ENCODE measurements at places on chromosomes 3 and 15.

DNA sequence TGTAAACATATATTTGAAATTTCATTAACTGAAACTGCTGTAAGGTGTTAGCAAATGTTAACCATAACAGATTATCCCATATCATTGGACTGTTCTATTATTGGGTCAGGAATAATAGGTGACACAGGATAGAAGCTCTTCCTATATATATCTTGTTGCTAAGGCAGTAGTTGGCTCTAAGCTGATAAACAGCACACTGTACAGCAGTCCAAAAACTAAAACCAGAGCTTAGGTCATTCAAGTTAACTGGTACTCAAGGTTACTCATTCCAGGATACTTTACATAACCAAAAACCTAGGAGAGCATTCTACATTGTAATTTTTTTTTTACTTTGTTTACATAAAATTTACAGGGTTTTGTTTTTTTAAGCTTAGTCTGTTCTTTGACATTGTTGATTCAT, 8.9 kb downstream of the DNAJC19 start:
- no peak for DNase-seq

DNA sequence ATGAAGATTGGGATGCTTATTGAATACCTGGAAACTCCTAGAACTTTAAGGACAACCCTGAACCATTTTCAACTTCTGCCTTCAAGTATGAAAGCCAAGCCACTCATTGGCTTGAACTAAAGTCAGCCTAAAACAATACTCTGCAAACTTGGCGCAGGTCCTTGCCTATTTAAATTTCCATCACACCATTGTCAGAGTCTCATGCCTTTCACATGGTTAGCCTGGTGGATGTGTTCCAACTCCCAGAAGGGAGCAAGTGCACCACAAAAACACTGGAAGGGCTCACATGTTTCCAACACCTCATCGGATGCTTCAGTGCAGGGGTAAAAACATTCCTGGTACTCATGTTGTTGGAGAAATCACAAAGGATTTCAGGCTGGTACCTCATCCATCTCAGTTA, 511.6 kb upstream of the MDFIC2 start:
- DNase-seq = no peak

GRCh38 chr3:64627471-64628321, 60.1 kb downstream of the ADAMTS9 start:
- DNase-seq = no peak

DNA sequence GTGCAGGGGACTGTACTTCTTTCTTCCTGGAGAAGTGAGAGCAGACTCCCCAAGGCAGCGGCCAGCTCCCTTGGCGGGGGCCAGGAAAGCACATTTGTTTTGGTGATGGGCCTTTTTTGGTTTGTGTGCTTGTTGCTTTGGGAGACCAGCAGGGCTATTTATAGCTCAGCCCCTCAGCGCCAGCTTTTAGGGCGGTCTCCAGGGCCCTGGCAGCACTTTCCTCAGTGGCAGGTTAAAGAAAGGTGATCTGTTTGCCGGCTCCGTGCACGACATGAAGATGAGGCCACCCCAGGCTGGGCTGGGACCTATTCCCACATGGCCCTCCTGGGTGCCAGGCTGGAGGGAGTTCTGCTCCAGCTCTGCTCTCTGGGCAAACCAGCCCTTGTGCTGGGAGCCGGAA, 21.8 kb downstream of the SLC6A11 start:
- DNase-seq = no peak

- no peak for DNase-seq
Measured at GRCh38 chr3:16864610-16865313, 20.0 kb upstream of the PLCL2 start.

DNA sequence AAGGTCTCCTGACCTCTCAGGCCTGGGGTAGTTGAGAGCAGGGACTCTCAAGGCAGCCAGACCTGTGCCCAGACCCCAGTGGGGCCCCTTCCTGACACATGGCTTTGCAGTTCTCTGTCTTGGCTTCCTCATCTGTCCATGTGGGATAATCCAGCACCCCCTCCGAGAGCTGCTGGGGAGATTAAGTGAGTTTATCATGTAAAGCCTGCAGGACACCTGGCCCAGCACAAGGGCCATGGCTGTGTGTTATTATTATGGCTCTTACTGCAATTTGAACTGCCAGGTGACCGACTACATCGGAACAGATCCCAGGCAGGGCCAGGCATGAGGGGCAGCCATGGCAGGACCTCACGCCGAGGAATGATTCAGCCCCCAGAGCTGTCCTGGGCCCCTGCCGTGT, 12.6 kb downstream of the DUSP7 start:
- DNase-seq = no peak

GRCh38 chr3:128970740-128971047, 23.2 kb downstream of the CFAP92 start:
- DNase-seq = peak; percentile 8

- DNase-seq = peak; percentile 68
Measured at GRCh38 chr3:53236112-53236841, 19.5 kb downstream of the TKT start.

GRCh38 chr3:57112206-57112605, 51.7 kb downstream of the SPATA12 start:
- DNase-seq = no peak

DNA sequence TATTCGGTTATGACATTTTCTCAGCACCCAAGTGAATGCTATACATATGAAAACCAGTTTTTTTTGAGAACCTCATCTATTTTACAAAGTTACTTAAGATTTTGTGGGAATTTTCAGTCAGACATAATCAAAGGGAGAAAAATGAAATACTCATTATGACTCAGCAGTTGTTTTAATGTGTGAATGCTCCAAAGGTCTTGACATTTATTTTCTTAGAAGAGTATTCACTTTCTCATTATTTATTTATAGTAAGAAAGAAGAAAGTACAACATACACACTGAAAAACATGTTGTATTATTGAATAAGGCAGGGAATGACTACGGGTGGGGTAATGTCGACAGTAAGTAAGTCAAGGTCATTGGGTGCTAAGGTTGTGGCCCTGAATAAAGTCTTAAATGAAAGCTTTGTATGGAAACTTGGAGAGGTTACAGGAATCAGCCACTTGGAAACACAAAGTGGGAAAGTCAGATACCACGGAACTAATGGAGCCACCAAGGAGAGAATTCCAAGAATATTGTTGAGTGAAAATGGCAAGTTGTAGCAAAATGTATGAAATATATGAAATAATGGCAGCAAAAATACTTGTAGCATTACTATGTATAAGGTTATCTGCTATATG, 844.5 kb downstream of the TBL1XR1 start:
- DNase-seq = no peak

GRCh38 chr15:66153549-66154415, 99.8 kb downstream of the MEGF11 start:
- DNase-seq = no peak

- DNase-seq = no peak
Measured at GRCh38 chr15:39770748-39771689, 11.6 kb downstream of the FSIP1 start.

DNA sequence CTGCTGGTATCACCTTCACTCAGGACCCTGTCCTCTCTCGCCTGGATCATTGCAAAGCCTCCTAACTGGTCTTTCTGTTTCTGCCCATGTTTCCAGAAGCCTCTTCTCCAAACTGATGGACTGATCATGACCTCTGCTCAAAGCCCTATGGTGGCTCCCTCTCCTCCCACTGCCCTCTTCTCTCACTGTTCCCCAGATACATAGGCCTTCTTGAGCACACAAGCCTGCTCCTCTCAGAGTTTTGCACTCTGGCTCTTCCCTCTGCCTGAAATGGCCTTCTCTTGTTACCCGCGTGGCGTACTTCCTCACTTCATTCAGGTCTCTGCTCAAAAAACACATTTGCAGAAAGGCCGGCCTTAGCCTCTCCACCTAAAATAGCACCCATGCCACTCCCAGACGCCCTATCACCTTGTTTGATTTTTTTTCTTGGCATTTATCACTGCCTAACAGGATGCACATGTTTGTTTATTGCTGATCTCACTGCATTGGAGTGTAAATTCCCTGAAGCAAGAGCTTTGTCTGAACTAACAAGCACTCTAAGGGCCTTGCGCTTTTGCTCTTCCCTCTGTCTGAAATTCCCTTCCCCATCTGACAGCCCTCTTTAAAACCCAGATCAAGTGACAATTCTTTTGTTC, 1.4 kb upstream of the ETFA start:
- DNase-seq = no peak

GRCh38 chr15:55915221-55915620, 78.2 kb downstream of the NEDD4 start:
- DNase-seq = no peak

DNA sequence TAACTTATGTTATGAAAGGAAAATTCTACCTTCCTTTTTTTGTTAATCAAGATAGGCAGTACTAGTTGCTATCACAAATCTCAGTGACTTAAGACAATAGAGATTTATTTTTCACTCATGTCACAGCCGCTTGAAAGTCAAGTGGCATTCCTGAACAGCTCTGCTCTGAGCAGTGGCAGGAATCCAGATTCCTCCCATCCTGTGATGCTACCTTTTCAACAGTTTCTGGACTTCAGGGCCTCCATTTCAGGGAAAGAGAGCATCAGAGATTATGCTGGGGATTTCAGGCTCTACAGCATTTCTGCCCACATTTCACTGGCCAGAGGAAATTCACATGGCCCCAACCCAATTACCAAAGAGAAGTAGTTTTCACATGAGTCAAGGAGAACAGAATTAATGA, 83.4 kb downstream of the IL1RAP start:
- no peak for DNase-seq

GRCh38 chr3:151625586-151625985, 108.1 kb upstream of the AADACL2 start:
- DNase-seq = no peak

- no peak for DNase-seq
Measured at GRCh38 chr3:180267202-180267843, 230.6 kb upstream of the PEX5L start.

DNA sequence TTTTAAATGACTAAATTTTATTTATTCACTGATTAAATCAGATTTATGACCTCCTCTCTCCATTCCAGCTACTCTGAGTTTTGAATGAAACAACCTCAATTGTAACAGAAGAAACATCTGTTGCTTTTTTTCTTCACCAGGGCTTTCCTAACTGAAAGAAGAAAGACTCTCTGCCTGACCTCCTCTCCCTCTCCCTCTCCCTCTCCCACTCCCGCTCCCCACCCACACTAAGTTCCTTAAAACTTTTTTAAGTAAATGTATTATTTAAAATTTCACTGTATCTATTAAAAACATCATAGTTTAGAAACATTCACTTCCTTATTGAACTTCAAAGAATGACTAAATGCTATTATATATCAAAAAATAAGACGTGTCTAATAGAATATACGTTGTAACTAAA, 122.0 kb downstream of the TFDP2 start:
- DNase-seq = peak; percentile 50

DNA sequence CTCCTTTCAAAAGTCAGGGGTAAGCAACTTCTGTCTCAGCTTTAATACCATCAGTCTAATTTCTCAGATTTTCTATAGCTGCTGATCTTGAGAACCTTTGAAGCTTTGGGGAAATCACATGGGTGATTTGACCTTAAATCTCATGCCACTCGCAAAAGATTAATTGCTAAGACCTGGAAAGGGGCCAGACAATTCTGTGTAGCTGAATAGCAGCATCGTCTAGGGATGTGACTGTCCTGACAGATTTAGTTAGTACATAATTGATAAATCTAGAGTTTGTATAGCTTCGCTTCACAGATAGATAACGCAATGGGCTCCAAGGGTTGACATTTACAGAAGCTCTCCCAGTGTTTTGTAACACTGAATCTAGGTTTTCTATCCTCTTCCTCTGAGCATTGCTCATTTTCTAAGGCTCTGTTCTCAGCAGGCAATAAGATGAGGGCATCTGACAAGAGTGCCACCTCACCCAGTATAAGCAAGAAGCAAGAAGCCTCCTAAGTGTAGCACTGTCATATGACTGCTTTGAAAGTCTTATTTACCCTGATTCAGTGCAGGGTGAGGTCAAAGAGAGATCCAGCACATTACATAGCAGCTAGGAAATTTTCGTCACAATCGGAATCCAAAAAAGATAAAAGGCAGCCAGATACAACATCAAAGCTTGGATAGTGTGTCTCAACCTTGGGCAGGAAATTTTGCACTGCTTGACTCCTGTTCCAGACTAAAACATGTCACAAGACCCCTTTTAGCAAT, 47.7 kb upstream of the DUT start:
- no peak for DNase-seq

- no peak for DNase-seq
Measured at GRCh38 chr3:110755345-110755744, 316.3 kb upstream of the NECTIN3 start.

DNA sequence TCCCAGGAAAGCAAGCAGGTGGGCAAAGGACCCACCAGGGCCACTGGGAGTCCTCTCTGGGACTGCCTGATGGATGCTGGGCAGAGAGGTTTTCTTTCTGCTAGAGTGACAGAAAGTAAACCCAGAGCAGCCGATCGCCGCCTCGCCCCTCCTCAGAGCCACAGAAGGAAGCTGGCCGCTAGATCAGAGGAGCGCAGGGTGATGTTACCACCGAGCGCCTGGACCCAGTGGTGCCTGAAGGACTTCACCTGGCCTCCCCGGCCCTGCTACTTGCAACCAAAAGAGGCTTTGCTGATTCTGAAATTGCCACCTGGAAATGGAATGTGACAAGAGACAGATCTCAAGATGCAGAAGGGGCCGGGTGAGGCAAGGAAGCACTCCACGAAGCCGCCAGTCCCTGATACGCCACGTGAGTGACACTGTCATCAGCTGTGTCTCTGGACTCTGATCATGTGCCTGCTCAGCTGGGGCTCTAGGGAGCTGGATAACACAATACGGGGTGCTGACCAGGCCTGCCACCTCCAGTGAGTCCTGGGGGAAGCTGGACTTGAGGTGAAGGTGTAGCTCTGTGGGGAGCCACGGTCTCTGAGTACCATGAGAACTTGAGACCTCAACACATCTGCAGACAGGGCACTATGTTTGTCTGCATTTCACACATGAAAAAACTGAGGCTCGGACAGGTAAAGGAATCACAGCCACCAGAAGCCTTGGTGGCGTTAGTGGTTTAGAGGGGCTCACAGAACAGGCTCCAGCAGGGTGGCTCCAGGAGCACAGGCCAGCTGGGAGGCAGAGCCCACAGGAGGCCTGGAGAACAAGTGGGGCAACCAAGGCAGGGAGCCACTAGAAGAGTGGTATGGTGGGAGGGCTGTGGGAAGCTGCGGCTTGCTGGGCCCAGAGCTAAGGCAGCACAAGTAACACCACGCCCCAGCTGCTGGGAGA, 137.9 kb upstream of the PRR20G start:
- no peak for DNase-seq

- DNase-seq = no peak
Measured at GRCh38 chr15:75065467-75065850, 42.1 kb downstream of the PPCDC start.

DNA sequence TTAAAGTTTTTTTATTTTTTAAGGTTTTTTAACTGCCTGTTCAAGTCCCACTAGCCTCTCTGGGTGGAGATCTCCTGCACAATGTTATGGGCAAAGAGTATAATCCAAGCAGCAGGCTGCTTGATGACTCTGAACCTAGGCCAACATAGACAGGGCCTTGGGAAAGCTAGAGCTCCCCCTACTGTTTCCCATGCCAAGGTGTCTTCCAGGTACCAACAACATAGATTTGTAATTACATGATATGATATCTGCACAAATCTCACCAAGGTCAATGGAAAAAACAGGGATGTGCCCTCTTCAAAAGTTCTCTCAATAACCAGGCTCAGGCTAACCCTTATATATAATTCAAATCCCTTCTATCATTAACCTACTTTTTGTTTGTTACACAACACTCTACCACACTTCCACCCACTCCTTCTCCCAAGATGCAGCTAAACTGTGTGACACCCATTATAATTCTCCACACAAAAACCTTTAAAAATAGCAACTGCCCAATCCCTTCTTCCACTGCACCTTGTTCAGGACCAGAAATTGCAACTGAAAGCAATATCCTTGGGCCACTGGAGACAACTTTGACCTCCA, 43.8 kb downstream of the RBM15B start:
- DNase-seq = peak; percentile 54
